ENCODE measurements at places on chromosomes 5 and 9.

DNA sequence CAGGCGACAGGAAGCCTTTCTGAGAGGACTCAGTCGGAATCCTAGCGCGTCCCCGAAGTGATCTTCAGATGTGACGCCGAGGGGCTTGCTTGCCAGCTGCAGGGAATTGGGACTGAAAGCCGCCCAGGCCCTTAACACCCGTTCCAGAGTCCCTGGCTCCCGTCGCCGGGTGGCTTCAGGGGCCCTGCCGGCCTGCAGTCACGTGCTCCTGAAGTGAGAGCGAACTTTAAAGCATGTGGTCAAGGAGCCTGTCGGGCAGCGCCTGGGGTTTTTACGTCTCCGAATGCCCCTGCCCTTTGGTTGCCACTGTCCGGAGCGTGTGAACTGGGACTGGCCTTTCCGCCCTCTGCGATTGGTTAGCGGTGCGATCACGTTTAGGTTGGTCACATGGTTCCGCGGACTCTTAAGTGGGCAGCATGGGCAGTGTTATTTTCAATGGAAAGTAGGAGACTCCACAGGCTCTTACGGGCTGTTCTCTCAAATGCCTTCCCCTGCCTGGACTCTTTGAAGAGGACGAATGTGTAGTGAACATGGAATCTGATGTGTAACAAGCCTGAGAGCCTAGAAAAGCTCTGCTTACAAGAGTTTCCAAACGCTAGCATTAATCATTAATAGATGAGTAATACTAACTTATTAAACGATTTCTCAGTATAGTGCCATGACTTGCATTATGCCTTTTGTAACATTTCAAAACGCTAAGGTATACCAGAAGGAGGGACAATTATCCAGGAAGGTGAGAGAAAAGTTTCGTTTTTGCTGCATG lies 1.9 kb downstream of the VLDLR start:
- no peak for DNase-seq

DNA sequence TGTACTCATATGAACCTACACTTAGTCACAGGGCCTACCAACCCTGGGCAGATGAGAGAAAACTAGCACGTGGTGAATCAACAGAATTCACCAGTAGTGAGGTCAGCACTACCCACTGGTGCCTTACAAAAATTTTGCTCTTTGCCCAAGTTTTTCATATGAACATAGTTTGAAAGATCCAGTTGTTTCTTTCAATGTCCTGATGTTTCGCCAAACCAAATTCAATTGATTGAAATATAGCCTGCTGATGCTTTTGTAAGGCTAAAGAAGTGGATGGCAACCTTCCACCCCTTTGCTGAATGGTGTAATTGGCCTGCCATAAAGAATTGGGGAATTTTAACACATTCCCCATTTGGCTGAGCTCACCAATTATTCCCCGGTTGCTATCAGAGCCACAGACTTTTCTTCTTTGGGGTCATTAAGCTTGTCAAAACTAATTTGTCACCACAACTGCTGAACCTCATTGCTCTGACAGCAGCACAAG lies 339.2 kb downstream of the GLIS3 start:
- DNase-seq, result no peak

DNA sequence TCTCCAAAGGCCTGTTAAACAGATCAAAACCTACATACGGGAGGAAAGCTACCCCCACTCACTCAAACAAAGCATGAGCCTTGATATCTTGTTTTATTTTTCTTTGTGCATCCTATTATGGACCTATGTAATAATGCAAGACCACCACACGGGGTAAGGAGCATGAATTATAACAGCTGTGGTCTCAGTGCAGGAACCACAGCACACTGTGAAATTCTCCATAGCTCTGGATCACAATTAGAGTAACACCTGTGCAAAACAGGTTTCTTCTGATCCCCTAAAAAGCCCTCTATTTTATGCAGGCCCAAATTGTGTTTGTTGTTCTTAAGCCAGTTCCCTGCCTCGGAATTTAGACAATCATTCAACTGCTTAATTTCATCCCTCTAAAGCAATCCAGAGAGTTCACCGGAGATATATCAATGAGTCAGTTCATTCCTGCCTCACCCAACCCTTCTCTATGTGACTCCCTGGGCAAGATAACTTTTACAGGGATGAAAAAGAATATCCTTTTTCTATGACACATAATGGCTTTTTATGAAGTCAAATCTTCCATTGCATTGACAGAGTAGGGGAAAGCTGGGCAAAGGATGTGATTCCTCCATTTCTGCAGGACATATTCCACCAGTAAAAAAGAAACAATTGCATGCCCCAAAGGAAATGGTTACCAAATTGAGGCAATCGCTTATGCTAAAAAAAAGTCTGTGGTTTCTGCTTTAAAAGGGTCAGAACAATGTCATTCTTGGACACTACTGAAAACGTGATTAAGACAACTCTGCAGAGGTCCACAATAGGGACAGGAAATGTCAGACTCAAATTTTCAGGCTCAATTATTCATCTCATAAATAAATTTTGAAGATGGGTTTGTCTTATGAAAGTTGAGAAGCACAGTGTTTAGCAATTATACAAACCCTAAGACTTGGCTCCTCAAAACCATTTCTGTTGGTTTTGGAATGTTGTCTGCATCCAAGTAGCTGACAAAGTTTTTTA lies 41.6 kb upstream of the FST start:
- DNase-seq, result no peak

GRCh38 chr5:39080597-39081204 lies 6.5 kb upstream of the RICTOR start:
- DNase-seq, result no peak

GRCh38 chr5:120507800-120508463 lies 43.8 kb downstream of the PRR16 start:
- no peak for DNase-seq

DNA sequence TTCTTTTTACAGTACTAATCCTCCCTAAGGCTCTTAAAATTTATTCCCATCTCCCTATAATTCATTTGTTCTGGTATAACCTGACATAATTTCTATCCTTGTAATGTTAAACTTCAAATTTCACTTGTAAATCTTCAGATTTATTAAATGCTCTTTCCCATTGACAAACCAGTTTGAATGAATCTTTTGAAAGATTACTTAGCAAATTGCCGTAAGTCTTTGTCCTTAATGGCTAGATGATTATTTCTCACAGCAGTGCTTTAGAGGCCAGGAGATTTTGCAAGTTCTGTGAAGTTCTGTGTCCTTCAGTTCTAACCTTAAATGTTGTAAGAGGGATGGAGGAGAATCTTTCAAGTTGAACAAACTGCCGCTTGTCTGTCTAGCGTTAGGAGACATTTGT lies 4.2 kb downstream of the SLC44A1 start:
- DNase-seq, result no peak
